T-helper 9 cell (primary cell): ENCODE measurements at places on chromosomes 11 and 22.

DNA sequence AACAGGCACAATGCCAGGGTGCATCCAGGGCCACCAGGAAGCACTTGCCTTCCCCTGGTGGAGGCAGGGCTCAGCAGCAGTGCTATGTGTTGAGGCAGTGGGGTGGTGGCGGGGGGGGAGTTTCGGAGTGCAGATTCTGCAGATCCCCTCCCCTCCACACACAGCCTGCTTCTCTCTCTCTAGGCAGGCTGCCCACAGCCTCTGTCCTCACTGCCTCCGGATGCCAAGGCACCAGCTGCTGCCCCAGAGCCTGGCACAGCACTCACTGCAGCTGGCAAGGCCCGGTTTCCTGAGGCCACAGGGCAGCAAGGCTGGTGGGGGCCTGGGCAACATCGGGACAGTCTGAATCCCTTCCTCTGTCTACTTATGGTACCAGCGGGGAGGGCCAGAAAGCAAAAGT lies 35.8 kb downstream of the NRXN2 start:
- DNase-seq = no peak

DNA sequence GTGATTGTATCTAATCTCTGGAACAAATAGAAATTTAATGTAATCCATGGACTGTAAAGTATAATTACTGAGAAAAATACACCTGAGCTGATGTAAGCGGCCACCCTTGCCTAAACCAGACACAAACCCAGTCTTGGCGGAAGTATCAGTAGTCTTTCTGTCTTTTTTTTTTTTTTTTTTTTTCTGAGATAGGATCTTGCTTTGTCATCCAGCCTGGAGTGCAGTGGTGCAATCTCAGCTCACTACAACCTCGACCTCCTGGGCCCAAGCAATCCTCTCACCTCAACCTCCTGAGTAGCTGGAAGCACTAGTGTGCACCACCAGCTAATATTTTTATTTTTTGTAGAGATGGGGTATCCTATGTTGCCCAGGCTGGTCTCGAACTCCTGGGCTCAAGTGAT lies 5.5 kb upstream of the CXCR5 start:
- no peak for DNase-seq

DNA sequence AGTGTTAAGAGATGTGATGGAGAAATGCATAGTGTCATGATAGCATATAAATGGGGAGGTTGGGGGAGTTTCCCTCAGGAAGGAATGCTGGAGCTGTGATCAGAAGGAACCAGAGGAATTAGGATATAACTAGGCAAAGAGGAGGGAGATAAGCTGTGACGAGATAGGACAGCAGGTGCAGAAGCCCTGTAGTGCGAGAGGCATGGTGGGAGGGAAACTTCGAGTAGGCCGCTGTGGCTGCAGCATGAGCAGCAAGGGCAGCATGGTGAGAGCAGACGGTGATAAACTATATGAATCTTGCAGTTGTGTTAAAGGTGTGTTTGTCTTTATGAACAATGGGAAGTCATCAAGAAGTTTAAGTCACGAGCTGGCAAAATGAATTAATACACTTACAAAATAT lies 109.9 kb downstream of the EMSY start:
- DNase-seq = no peak

DNA sequence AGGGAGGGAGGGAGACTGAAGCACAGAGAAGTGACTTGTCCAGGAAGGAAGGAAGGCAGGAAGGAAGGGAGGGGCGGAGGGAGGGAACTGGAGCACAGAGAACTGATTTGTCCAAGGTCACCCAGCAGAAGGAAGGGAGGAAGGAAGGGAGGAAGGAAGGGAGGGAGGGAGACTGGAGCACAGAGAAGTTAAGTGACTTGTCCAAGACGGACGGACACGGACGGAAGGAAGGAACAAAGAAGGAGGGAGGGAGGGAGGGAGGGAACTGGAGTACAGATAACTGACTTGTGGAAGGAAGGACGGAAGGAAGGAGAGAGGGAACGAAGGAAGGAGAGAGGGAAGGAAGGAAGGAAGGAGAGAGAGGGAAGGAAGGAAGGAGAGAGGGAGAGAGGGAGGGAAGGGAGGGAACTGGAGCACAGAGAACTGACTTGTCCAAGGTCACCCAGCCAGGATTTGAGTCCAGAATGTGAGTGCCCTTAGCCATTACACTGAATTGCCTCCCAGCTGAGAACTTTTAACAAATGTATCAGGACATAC lies 1.5 kb downstream of the SLC35F2 start:
- DNase-seq = no peak

DNA sequence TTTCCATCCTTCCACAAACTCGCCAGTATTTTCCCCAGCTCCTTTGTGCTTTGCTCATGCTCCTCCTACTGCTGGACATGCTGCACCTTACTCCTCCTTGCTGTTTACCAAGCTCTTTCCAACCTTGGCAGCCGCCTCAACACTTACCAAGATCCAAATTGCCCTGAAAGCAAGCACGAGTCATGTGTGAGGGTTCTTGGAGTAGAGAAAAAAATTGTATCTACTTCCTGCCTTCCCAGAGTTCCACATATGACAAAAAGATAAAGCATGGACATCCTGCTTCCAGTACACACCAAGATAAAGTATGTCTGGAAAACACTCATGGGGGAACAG lies 767.5 kb downstream of the NTM start:
- DNase-seq = no peak

DNA sequence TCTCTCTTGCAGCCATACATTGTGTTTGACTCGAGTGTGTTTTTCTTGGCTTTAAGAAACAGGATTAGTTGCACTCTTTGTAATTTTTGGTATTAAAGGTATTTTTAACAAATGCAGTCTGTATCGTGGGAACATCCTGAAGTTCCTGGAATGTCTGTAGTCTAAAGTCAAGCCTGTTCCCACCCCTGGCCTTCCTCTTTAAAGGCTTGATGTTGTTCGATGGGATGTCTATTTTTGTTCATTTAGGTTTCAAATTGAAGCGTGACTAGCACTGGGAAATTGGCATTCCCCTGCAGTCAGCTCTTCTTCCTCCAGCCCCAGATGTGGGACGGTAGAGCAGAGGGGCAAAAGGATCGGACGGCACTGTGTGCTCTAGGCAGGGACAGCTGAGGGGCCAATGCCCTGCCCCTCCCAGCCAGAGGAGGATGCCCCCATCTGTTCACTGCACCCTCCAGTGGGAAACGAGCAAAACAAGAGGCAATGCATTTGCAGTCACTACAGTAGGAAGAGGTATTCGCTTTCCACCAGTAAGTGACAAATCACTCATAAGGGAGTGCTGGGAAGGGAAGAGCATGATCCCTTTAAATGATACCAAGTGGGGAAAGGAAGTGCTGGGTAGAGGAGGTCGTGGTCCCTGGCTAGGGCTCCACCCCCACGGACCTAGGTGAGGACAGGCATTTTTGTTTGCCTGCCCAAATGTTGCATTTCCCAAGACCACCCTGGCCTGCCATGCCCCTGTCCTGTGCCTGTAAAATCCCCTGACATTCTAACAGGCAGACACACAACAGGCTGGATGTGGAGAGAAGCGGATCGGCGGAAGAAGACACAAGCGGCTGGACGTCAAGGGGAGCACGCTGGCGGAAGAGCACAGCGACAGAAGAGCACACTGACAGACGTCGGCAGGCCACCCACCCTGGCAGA lies 47.4 kb upstream of the SEPTIN5 start:
- no peak for DNase-seq

- DNase-seq = no peak
Observed at GRCh38 chr11:119380160-119380826, 1.2 kb downstream of the USP2 start.

DNA sequence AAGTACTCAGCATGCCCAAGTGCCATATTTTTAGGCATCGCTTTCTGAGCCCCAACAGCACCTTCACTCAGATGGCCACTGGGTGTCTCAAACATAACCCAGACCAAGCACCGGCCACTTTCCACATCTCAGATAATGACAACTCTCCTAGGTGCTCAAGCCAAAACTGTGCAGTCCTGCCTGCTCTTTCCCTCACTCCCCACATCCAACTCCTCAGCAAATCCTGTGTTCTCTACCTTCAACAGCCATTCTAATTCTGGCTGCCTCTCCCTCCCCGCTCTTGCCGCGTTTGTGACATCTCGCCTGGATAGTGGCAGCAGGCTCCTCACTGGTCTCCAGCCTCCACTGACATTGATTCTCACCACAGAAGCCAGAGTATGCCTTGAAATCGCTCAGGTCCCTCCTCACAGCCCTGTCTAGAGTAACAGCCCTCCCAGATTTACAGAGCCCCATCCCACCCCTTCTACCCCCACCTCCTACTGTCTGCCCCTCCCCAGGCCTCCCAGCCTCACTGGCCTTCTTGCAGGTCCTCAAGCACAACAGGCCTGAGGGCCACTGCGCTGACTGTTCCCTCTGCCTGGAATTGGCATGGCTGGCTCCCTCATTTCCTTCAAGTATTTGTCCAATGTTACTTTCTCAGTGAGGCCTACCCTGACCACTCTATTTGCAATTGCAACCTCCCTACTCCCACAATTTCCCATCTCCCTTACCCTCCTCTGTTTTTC lies 1.3 kb upstream of the PHETA2 start:
- DNase-seq = no peak

GRCh38 chr22:35409783-35410662 lies 10.1 kb downstream of the MCM5 start:
- DNase-seq = no peak

GRCh38 chr22:19419086-19419463 lies 12.5 kb downstream of the HIRA start:
- DNase-seq = no peak

GRCh38 chr11:9875399-9875798 lies 211.5 kb downstream of the SWAP70 start:
- DNase-seq = no peak

- no peak for DNase-seq
Observed at GRCh38 chr11:9973921-9974320, 310.0 kb downstream of the SWAP70 start.

DNA sequence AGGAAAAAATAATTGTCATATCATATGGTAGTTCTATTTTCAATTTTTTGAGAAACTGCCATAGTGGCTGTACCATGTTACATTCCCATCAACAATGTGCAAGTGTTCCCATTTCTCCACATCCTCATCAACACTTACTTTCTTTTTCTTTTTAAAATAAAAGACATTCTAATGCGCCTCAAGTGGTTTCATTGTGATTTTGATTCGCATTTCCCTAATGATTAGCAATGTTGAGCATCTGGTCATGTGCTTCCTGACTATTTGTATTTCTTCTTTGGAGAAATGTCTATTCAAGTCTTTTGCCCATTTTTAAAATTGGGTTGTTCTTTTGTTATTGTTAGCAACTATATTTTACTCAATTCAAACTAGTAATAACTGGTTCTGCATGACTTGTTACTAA lies 8.4 kb downstream of the MCHR1 start:
- DNase-seq = no peak

GRCh38 chr11:105466582-105467228 lies 143.2 kb upstream of the GRIA4 start:
- no peak for DNase-seq

GRCh38 chr22:19819208-19819910 lies 35.3 kb downstream of the GNB1L start:
- no peak for DNase-seq

DNA sequence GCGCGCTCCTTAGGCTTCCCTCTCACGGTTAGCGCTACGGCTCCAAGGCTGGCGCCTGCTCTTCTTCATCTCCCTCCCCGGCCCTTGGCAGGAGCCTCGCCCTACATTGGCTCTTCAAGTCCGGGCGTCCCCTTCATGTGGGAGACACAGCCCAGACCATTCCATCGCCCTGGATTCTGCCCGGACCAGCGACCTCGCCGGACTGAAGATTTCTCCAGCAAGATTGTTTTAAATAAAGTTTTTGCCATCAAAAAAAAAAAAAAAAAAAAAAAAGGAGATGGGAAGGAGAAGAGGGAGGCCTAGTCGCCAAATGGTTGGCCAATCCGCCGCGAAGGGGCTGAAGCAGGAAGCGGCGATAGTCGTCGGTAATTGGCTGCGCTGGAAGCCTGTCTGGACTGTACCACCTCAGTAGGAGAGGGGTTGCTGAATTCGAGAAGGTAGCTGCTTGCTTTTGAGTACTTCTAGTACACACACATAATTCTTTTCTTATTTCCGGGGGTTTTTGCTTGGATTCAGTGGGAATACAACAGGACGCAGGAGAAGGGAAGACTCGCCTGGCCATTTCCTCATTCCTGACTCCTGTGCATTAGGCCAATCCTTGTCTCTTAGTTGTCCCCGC lies 688 bp upstream of the ZDHHC5 start:
- DNase-seq = peak; percentile 86
